NCI-H1092 treated with DMSO at 0.1 percent for 48 hours (cell line): ENCODE measurements at places on chromosomes 7 and 10.

DNA sequence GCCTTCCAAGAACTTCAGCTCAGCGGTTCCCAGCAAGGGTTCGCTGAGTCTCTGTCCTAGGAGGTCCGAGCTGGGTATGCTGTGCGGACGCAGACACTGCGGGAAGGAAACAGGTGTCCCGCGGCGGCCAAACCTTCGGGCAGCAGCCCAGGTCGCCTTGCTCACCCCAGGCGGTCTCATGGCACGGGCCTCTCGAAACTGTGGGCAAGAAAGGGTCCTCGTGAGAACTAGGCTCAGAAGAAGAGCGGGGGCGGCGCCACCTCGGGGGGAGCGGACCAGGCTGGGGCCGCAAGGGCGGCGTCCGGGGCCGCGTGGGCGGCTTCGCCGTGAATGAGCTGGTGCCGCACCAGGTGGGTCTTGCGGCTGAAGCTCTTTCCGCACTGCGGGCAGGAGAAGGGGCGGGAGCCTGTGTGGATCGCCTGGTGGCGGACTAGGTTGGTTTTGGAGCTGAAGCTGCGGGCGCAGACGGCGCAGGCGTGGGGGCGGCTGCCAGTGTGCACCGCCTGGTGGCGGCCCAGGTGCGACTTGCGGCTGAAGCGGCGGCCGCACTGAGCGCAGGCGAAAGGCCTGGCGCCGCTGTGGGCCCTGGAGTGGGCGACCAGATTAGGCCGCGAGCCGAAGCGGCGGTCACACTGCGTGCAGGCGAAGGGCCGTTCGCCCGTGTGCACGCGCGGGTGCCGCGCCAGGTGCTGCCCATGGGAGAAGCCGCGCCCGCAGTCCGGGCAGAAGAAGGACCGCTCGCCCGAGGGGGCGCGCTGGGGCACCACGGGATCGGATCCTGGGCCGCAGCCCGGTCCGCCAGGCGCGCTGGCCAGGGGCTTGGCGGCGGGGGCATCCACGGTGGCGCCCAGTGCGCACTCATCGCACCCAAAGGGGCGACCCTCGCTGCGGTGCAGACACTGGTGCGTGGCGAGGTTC is 8.6 kb downstream of the ZNF467 start:
- DNase-seq = no peak

DNA sequence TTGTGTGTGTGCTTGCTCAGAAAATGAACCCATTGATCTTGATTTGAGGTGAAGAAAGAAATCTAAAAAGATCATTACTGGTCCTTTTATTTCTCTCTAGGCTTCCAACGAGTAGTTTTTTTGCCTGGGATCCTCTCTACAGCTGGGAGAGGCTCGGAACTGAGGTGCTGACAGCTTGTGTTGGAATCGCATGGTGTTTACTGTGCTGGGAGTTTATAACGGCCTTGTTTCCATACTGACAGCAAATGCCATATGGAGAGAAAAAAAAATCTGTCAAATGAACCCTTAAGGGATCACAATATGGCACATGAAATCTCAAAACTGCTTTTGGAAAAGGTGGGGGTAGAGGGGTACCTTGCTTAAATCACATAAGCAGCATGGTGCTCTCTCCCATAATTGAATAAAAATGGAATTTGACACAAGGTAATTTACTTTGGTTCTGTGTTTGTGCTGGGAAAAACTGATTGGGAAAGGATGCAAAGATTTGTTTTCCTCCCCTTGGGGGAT is 165.0 kb downstream of the RGS10 start:
- peak; percentile 33 for DNase-seq

DNA sequence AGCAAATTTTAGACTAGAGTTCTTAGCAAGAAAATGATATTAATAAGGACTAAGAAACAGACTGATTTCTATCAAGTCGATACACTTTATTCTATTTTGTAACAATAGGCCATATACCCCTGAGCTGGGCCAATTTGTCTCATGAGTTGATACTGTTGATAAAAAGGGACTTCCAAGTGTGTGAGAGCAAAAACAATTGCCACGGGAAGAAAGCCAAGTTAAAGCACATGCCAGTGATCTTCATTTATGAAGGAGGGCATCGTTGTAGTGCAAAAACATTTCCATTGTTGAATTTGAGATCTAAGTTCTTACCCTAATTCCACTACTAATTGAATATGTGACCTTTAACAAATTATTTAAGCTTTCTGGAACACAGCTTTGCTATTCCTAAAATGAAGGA is 119.9 kb downstream of the CNOT4 start:
- no peak for DNase-seq

- peak; percentile 76 for DNase-seq
These were observed at the start of gene RPA3 for GRCh38 chr7:7718492-7718891. Gene RPA3 (minus strand): TSS chr7:7718607. CDS start chr7:7640418, 78,189 bp downstream.

- no peak for DNase-seq
These were observed 34.3 kb downstream of the BAIAP2L1 start for GRCh38 chr7:98366562-98366938.

GRCh38 chr10:59868696-59869593 is 37.4 kb downstream of the CCDC6 start:
- DNase-seq = no peak

DNA sequence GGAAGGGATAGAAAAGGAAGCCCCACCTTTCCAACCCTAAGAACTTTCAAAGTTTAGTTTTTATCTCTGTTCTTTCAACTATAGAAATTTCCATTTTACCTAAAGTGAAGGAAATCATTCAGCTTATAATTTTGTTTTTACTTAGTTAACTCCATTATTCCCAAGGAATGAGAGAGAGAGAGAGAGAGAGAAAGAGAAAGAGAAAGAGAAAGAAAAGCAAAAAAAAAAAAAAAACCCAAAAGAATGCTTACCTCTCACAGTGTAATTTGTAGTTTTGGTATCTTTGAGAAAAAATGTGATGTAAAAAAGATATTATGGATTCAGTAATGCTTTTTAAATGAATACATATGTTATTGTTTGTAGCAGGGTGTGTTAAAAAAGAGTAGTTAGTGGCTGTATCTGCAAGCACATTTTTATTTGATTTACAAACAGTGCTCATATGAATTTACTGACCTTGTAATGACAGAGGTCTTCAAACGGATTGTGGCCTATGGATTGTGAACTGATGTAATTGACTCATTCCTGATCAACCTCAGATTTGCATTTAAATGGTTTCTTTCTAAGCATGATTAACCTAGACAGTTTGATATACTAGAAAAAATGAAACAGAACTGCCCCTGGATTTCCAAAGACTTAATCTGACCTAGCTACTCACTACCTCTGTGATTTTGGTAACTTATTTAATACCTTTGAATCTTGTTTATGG is 64.9 kb downstream of the LCOR start:
- DNase-seq = no peak

DNA sequence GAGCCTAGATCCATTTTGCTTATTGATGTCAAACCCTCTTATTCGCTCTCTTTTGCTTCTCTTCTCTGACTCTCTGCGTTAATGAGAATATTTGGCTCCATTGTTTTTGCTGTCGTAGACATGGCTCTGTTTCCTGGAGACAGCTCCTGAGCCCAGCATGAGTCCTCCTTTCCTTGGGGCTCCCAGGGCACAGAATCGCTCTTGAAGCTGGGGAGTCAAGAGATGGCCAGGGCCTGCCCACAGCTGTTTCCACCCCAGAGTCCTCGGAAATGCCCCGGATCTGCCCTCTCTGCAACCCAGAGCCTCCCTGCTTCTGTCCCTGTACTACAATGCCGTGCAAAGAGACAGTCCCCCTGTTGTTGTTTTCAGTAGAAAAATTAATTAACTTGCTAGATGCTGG is 566.7 kb upstream of the FOXK1 start:
- DNase-seq = no peak

DNA sequence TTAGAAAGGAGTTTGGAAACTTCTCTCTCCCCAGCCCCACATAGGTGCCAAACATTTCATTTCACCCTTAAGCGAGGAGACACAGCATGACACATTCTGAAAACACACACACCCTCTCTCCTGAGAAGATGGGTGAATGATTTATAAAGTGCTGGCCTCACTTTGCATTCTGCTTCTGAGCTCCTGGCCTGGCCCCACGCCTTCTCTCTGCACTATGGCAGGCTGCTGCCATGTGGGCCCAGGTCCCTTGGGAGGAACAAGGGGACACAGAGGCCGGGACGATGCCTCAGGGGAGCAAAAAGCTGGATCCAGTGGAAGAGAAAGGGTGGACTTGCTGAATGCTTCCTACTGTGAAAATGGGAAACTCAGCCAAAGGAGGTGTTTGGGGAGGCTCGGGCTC is 56.0 kb downstream of the CPXM2 start:
- no peak for DNase-seq

DNA sequence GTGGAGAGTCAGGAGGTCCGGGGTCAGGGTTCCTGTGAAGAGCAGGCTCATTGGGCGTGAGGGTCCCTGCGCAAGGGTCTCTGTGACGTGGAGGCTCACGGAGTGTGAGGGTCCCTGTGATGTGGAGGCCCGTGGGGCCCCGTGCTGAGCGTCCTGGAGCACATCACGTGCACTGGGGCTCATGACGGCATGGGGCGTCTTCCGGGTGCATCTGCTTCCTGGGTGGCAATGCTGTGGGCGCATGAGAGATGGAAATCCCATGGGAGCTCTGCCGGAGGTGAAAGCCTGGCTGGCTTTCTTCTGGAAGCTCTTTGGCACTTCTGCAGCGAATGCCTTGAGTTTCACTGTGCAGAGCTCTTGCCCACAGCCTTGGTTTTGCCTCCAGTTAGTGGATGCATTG is 71.4 kb downstream of the WDR37 start:
- DNase-seq = no peak

GRCh38 chr7:108452707-108453106 is 3.5 kb downstream of the NRCAM start:
- peak; percentile 53 for DNase-seq

- DNase-seq = peak; percentile 58
These were observed 8.7 kb upstream of the GLRX3 start for GRCh38 chr10:130127364-130128061.

- DNase-seq = no peak
These were observed 147.7 kb downstream of the SH2D4B start for GRCh38 chr10:80685355-80685754.

DNA sequence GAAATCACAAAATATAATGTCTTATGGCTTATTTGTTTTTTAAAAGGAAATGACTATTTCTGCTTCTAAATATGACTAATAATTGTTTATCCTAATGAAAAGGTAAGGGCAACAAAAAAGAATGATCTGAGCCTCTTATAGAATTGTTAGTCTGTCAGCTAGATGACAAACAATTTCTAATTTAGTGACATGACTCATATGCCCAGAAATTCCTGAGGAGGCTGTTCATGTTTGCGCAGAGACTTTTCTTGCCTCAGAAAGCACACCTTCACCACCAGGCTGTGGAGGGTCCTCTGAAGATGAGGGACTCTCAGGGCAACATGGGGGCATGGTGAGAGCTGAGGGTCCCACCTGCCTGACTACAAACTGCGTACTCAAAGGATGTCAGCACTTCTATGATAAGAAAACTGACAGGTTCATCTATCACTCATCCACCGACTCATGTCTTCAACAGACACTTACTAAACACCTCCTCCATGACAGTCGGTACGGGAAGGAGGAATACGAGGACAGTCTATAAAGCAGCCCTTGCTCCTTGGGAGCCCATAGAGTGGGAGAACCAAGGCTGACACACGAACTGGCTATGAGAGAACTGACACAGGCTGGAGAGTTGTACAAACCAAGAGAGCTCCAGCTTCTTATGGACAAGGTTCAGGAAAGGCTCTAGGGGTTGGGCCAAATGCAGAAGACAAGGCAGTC is 102.0 kb downstream of the PKD1L1 start:
- no peak for DNase-seq

DNA sequence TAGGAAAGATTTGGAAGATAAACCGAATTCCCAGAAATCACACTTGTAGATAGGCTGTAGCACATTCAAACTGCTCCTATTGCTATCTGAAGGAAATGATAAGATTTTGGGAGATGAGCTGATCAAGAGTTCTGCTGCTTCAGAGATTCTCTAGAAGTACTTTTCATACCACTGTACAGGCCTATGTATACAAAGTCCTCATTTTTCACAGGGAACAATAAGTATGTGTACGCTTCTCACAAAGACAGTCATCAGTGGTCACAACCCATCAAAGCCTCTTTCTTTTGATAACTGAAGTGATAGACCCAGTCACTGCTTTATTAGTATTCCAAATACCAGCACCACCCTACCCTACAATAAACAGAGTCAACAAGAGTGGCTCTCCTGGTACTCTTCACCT is 15.6 kb upstream of the SEPTIN7 start:
- no peak for DNase-seq

- peak; percentile 87 for DNase-seq
These were observed at the start of gene DYNC1I1 for GRCh38 chr7:95772298-95772770. Gene DYNC1I1 (plus strand): TSS chr7:95772554. CDS start chr7:95804730, 32,176 bp downstream.

DNA sequence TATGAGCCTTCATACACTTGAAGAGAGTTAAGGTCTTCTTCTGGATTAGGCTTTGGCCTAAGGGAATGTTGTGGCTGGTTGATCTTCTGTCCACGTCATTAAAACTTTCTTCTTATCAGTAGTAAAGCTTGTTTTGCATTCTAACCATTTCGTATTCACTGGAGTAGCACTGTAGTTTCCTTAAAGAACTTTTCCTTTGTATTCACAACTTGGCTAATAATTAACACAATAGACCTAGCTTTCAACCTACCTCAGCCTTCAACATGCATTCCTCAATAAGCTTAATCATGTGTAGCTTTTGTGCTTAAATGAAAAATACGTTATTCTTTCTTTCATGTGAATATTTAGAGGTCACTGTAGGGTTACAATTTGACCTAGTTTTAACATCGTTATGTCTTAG is 42.8 kb downstream of the AKR1C8 start:
- no peak for DNase-seq

- DNase-seq = peak; percentile 16
These were observed 23.6 kb downstream of the PIP4K2A start for GRCh38 chr10:22690614-22691431.

- DNase-seq = no peak
These were observed 51.7 kb downstream of the DIP2C start for GRCh38 chr10:637771-638195.

DNA sequence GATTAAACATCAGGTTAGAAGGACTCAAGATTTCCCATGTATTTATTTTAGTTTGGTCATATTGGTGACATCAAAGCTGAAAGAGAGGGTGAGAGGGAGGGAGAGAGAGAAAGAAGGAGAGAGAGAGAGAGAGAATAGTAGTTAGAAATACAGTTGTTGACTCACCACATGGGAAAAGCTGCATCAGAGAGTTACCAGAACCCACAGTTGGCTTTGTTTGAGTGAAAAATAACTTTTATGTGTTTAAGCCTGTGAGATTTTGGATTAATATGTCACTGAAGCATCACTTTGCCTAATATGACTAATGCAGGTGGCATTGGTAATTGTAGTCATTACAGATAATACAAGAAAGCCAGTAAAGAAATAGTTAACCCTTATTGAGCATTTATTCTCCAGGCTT is 303.9 kb downstream of the REEP3 start:
- DNase-seq = no peak

DNA sequence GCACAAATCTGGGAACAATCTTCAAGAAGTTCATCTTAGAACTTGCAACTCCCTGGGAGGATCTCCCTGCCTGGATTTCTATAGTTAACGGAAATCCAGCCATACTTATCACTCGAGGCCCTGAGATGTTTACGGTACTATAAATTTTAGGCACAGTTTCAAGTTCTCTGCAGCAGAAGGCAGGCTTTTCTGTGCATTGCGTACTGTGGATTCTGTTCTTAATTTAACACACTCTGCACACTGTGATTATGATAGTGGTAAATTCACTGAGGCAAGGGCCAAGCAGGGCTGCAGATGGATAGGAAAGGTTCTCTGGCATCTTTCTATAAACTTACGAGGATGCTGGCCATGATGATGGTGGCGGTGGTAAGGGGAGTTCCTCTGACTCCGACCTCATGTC is 10.6 kb downstream of the INHBA start:
- no peak for DNase-seq
